ENCODE measurements at places on chromosomes 1 and 21. TPM values are rescaled to one million over a fixed set of nuclear protein-coding genes. Genes with fewer than 3 reads are reported as not detected.

The FCRL2 gene
- total RNA-seq, result not detected

The LCE2B gene
- not detected for total RNA-seq

The RGS13 gene
- not detected for total RNA-seq

The AMY1C gene
- total RNA-seq, result not detected

The LCA5L gene
- 1.4 TPM for total RNA-seq

All from regular cardiac myocyte (primary cell).